ENCODE measurements at places on chromosomes 6 and 20. TPM values are rescaled to one million over a fixed set of nuclear protein-coding genes. Genes with fewer than 3 reads are reported as not detected.

LAMA5 gene
- polyA plus RNA-seq: 0.79 TPM

TPD52L1 gene
- polyA plus RNA-seq: 3.5 TPM

BMP7 gene
- 1.8 TPM for polyA plus RNA-seq

NOTCH4 gene
- polyA plus RNA-seq: 1.3 TPM

PRDM13 gene
- polyA plus RNA-seq: not detected

PGC gene
- not detected for polyA plus RNA-seq

TTLL9 gene
- polyA plus RNA-seq: 0.14 TPM

ZC2HC1B gene
- polyA plus RNA-seq: not detected

FNDC1 gene
- 0.36 TPM for polyA plus RNA-seq

WFDC5 gene
- not detected for polyA plus RNA-seq

HUS1B gene
- not detected for polyA plus RNA-seq

PSMB9 gene
- 0.32 TPM for polyA plus RNA-seq

SIM1 gene
- polyA plus RNA-seq: not detected

MYT1 gene
- 0.75 TPM for polyA plus RNA-seq

SNAI1 gene
- polyA plus RNA-seq: 0.34 TPM

ALDH5A1 gene
- polyA plus RNA-seq: 25.9 TPM

WFDC11 gene
- not detected for polyA plus RNA-seq

SUMO4 gene
- polyA plus RNA-seq: 2.7 TPM

HLA-DMB gene
- not detected for polyA plus RNA-seq

PTPRT gene
- polyA plus RNA-seq: 5.5 TPM

VWA7 gene
- 3.1 TPM for polyA plus RNA-seq
